ENCODE measurements at places on chromosomes 13 and 19.
A peak's percentile ranks its signal among the peaks of the same experiment; 100 is the strongest.

DNA sequence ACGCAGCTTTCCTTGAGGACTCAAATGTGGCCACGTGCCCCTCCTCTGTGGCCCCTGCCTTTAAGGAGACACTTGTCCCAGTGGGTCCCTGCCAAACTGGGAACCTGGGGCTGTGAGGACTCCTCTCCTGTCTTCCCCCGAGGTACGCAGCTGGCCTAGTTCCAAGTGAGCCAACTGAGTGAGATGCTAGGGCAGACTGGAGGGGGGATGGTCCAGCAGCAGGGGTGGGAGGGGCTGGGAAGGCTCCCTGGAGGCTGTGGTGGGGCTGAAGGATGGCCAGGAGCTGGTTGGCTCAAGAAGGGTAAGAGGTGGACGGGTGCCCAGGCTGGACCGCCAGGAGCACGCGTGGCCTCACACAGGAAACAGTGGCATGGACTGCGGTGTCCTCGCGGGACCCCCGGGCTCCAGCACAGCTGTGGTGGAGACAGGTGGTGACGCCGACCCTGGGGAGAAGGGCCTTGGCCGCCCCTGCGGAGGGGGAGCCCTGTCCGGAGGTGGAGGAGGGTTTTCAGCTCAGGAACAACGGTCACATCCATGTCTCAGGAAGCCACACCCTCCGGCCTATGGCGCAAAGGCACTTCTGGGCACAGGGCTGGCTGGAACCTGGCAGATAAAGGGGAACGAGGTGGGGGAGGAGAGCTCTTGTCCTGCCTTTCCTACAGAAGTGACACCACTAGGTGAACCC, 45.8 kb downstream of the MLLT1 start:
- no peak for DNase-seq

- DNase-seq = no peak
Measured at GRCh38 chr13:86193281-86193680, 394.1 kb upstream of the SLITRK6 start.

- DNase-seq = no peak
Measured at GRCh38 chr19:32336259-32337083, 8.9 kb upstream of the ZNF507 start.

DNA sequence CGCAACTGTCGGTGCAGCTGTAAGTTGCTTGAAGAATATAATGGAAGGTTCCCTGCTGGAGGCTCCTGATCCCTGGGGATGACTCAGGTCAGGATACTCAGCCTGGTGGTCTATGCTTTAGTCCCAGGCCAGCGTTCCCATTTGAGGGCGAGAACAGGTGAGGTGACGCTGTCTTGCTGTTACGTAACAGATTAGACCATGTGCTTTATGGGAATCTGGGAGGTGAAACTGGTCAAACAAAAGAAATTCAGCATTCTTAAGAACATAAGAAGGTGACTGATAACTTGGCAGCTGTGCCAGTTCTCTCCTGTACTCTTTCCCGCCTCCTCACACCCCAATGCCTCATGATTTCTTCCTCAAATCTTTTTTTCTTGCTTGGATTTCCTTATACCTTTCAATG, at the start of gene CXCL17:
TSS of gene CXCL17 (minus strand) at position 114 of the 400 bp plus-strand sequence. CDS start 114 bp downstream, outside the sequence.
- no peak for DNase-seq

GRCh38 chr13:32647926-32648325, 61.7 kb downstream of the PDS5B start:
- no peak for DNase-seq

DNA sequence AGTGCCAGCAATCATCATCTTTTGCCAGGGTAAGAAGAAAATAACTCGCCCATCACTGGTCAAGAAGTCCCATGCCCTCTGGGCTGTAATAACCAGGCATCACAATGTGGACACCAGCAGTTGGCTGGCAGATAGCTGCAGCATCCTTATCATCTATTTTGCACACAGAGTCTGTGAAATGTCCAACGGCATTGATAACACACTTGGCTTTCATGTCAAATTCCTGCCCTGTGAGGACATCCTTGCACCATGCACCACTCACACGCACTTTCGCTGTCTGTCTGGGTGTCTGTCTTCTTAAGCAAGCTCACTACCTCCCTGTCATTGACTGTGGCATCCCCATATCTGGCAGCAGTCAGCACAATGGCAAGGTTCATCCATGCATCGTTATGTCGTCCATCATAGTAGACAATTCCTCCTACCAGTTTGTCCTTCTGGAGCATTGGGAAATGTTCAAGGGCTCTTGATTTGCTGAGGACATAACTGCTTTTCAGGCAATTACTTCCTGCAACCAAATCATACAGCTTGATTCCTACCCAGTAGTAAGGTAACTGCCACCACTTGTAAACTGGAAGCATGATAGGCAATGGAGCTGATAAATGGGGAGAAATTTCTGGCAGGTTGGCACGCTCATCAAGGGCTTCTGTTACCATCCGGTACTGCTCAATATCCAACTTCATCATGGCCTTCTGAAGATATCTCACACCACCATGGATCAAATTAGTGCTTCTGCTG, 6.8 kb upstream of the ZSCAN5A start:
- no peak for DNase-seq

DNA sequence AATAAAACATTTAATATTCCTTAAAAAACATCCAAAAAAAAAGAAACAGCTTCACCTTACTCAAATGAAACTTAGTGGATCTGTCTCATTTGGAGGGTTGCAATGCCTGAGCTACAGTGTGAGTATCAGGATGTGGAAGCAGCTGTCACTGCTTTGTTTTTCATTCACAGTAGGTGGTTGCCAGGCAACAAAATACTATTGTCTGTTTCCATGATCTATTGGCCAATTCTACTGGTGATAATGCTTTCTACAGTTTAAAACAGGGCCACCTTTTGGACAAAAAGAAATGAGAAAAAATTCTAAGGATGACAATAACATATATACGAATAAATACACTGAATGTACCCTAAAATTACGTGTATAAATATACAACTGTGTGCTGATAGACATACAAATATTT, 3.0 kb downstream of the ENOX1 start:
- peak; percentile 76 for DNase-seq

DNA sequence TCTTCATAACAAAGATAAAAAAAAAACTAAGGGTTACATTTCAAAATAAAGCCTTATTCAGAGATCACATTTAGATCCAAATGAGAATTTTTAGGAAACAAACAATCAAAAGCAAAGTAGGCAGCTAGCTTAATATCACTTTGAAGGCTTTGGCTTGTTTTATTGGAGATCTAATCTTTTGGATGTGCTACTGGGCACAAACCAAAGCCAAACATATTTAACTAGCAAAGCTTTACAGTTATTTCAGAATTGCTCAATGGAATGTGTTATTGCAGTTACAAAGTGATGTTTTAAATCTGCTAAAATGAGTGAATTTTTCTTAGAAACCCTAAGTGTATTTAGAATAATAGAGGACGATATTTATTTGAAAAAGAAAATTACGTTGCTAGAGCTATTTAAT, 114.7 kb upstream of the KLHL1 start:
- DNase-seq = no peak

DNA sequence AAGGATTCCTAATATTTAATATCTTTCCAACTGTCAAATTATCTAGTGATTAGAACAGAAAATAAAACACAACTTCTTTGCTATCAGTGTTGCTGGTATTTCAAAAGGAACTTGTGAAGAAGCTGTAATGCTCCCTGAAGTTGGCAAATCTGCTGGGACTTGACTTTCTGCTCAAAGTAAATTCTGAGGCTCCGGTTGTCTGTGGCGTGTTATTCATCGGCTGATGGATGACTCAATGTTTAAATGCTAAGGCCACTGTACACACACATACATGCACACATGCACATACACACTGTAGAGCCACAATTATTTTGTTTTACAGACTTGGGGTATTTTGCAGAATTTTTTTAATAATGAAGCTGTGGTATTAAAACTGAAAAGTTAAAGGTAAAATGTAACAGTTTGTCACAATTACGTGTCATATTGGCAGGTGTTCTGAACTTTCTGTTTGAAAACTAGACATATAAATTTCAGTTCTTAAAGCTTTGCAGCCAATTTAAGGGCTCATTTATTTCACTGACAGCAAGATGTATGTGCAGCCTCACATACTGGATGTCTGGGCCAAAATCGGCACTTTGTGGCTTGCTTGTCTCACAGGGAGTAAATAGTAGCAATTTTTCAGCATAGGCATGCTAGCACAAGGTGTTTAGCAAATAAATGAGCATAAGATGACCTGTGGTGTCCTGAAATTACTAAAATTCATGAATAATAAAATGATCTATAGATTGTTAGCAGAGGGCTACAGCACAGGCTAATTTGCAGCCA, 1691.7 kb upstream of the PCDH20 start:
- peak; percentile 38 for DNase-seq

GRCh38 chr19:7535047-7535997, at the start of gene PNPLA6:
TSS of gene PNPLA6 (plus strand) at chr19:7535717. CDS start at chr19:7535789, 72 bp downstream.
- peak; percentile 88 for DNase-seq

DNA sequence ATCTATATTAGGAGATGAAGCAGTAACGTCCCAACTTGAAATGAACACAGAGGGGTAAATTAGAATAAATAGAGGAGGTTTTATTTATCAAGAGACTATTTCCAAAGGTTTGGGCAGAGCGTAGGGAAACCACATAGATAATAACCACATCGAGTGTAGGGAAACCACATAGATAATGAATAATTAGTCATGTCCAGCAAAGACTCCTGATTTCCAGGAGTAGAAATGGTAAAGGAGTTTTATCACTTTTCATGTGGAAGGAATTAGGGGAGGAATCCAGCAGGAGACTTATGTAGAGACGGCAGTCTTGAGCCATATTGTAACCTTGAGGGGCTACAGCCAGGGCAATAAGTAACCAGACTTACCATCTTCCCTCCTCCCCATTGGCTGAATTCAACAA, 136.3 kb upstream of the CSNK1A1L start:
- no peak for DNase-seq

DNA sequence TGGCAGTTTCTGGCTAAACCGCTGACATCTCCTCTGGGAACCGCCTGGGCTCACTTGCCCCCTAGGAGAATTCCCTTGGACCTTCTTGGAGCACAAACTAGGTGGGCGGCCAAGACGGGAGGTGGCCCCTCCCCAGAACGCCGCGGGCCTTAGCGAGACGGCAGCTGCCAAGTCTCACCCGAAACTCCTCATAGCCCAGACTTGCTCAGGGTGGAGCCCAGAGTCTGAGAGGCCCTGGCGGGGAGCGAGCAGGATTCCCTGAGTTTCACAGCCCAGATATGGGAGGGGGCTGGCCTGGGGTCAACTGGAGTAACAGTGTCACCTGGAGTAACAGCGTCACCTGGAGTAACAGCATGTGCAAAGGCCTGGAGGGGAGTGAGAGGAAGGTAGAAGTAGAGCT, 10.1 kb downstream of the TINCR start:
- DNase-seq = no peak

Measured in HT1080 (cell line).